ENCODE measurements at places on chromosomes 1 and 21. TPM values are rescaled to one million over a fixed set of nuclear protein-coding genes. Genes with fewer than 3 reads are reported as not detected.
A peak's percentile ranks its signal among the peaks of the same experiment; 100 is the strongest.

The CELA3A gene
- total RNA-seq = not detected

GRCh38 chr1:162703708-162704107 is 71.4 kb downstream of the DDR2 start:
- peak; percentile 59 for DNase-seq

The SGIP1 gene
- 1.6 TPM for total RNA-seq

DNA sequence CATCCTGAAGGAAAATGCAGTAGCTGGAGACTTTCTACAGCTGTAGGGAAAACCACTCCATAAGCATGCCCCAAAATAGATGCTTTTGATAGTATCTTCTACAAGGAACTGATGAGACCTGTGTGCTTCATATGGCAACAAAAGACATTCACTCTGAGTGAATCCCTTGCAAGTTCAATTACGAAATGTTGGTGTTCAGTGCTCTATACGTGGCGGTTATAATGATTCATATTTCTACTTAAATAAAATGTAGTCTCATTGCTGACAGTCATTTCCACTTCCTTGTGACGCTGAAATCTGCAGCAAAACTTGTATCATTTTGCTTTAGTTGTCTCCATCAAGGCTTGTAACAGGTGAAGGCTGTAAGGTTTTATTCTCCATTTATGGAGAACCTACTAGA is 20.6 kb downstream of the TOR1AIP2 start:
- DNase-seq = no peak

DNA sequence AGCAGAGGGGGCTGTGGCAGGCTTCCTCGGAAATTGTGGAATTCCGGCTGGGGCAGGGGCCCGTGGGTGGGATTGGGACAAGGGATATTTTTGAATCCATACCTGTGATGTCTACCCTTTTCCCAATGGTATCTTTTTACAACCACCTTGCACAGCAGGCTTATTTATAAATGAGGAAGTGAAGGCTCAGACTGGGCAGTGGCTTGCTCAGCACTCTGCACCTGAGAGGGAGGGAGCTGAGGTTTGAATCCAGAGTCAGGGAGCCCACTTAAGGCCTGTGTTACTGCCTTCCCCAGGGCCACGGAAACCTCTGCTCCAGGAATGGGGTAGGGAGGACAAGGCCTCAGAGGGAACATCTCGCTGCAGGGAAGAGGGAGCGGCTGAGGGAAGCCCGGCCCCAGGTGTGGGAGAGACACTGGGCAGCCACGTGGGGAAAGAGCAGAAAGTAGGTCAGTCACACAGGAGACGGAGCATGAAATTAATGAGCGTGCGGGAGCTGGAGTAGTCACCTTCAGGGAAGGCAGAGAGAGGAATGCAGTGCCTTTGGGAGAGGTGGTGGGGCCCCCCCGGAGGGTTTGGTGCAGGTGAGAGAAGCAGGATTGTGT is 35.4 kb upstream of the SCMH1 start:
- DNase-seq = no peak

- DNase-seq = no peak
These were observed 15.4 kb upstream of the SLC19A1 start for GRCh38 chr21:45557616-45558043.

DNA sequence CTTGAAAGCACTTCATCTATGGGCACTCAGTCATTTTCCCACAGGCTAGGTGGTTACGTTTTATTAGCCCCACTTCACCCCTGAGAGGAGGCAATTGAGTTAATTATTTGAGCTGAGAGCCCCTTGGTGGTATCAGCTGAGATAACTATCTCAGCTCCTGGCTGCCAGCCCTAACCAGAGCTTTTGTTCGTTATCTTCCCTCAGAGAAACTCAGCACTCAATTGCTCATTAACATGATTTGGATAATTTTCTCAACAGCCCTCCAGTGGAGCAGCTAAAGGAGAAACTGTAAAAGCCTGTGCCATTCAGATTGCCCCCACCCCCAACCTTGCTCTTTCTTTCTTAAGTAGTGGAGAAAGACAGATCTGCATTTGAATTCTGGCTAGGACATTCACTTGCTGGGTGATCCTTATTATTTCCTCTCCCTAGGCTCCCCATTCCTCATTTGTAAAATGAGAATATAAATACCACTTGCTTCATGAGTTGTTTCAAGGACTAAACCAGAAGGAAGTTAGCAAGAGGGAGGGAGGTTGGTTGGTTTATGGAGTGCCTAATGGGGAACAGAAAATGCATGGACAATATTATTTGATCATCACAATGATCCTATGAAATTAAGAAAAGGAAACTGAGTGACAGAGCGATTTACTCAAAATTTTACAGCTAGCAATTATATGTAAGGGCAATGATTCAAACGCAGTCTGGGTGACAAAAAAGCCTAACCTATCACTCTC is 218.7 kb upstream of the FGGY start:
- DNase-seq = no peak

- no peak for DNase-seq
These were observed 78.1 kb upstream of the JAK1 start for GRCh38 chr1:65044411-65044810.

The PIK3C2B gene
- 20.7 TPM for total RNA-seq

The HSD3B2 gene
- not detected for total RNA-seq

The KIF17 gene
- total RNA-seq = 2.7 TPM

The FAM131C gene
- total RNA-seq = 1.3 TPM

DNA sequence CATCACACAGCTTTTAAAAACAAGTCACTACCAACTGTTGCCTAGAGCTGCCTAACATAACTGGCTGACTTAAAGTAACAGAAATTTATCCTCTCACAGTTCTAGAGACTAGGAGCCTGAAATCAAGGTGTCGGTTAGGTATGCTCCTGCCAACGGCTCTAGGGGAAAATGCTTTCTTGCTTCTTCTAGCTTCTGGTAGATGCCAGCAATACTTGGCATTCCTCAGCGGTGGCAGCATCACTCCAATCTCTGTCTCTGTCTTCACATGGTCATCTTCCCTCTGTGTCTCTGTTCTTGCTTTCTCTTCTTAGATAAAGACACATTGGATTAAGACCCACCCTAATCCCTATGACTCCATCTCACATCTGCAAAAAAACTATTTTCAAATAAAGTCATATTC is 51.5 kb downstream of the DMRTA2 start:
- no peak for DNase-seq

GRCh38 chr1:27031235-27032118 is 18.8 kb upstream of the TENT5B start:
- peak; percentile 86 for DNase-seq

The ANKRD34A gene
- total RNA-seq = 1.0 TPM

DNA sequence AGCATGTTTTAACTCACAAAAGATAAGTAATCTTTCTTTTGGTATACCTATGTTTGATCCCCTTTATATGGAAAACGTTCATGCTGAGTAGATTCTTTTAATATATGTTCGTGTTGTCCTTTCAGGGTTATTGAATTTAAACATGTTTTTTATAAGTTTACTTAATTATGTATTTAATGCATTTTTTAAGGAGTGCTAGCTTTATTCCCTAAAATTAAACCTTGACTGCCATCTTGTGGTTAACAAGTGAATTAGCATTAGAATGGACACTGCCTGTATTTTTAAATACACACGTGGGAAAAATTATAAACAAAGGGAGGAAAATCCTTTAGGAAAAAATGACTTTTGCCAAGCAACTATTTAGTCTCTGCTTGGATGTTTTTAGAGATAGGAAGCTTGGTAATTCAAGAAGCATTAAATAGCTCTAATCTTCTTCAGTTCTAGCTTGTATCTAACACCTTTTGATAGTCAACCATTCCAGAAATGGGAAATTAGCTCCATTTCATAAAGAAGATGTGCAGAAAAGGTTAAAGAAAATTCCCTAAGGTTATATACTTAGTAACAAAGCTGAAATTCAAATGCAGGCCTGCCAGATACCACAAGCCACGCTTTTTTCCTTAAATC is 43.0 kb downstream of the UBE2U start:
- DNase-seq = no peak

The LCE3D gene
- total RNA-seq = not detected

GRCh38 chr1:115761601-115762302 is 6.8 kb downstream of the CASQ2 start:
- DNase-seq = no peak

Measured in heart right ventricle (tissue), 16 donors.